ENCODE measurements at places on chromosomes 3 and 15.
A peak's percentile ranks its signal among the peaks of the same experiment; 100 is the strongest.

- DNase-seq, result no peak
Measured at GRCh38 chr3:51796854-51797253, 17.8 kb upstream of the IQCF6 start.

DNA sequence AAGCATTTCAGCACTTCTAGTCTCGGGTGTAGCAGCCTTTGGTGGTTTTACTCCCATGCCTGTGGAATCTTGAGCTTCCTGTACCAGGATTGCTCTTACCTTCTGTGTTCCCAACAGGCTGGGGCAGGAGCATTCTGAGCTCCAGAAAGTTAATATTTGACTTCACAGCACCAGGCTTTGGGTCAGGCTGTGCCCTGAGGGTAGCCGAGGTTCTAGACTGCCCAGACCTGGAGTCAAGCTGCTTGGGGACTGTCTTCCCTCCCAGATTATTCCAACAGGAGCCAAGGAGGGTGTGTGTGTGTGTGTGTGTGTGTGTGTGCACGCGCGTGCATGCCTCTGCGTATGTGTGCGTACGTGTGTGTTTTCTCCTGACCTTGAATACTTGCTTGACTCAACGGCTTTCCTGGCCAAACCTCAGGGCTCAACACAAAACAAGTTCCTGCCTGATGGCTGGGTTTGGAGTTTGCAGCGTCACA lies 94.8 kb downstream of the FLNB start:
- no peak for DNase-seq

- DNase-seq, result no peak
Measured at GRCh38 chr15:100602823-100603393, 519 bp downstream of the ASB7 start.

DNA sequence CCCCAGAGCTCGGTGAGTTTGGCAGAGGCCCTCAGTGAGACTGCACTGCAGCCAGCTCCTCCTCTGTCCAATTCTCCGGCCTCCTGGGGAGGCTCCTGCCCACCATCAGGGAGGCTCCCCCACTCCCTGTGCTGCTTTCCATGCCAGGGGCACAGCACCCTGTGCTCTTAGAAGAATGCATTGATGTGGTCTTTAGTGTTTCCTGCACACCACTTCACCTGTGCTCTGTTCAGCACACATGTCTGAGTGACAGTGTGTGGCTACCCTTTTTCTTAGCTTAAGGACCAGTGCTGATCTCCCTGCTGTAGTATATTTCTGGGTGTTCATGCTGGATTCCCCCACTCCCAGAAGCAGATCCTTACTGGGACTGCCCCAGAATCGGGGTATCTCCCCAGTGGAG lies 36.2 kb upstream of the PRR20G start:
- no peak for DNase-seq

DNA sequence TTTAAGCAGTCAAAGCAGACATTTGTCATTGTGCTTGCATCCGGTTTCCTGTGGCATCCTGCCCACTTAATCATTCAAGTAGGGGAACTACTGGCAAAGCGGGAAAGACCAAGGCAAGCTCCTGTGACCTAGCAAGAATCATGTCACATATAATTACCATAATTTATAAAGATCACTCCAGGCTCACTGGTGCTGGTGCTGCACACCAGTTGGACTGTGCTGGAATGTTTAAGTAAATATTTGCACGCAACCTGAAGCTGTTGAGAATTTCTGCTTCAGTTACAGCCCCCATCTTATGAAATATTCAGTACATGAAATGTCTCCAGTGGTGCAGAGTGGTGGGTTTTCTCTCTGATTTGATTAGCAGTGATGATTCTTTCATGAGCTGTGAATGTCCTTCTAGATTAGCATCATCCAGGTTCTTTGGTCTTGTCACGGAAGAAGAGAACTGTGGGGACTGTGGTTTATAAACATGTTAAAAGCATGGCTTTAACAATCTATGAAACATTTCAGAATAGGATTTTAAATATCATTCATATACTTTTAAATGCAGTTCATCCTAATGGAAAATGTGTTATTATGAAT lies 621.3 kb upstream of the EPHA6 start:
- no peak for DNase-seq

DNA sequence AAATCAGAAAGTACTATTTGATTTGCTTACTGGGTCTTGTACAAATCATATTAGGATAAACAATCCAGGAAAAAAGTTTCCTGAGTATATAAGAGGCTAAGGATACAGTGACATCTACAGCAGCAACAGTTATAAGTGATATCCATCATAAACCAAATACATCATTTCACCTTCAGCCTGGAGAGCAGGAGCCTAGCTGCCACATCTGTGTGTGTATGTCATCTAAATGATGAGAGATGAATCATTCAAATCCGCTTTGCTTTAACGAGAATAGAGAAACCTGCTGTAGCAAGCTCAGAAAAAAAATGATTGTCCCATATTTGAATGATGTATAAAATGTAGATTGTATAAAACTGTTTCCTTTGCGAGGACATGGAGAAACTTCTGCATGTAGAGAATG lies 841.4 kb downstream of the SI start:
- DNase-seq, result no peak

DNA sequence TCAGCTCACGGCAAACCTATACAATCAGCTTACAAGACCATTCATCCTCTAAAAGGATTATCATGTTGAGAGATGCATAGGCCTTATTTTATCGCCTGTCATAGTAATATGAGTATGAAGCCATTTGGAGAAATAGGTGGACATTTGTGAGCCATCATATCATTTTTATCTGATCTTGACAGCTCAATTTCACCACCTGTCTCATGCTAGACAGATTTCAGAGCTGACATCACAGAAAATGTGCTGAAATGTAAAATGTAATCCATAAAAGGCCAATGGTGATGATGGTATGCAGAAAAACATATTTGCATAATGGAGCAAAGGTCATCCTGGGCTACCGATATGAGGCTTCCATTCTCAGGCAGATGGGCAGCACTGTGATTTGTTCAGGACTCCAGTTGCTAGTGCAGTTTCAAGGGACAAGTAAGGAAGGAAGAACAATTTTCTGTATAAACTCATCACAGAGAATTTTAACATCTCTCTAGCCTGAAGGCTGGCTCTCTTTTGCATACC lies 221.5 kb downstream of the ULK4 start:
- DNase-seq, result no peak

- DNase-seq, result no peak
Measured at GRCh38 chr15:100642950-100643338, 40.6 kb downstream of the ASB7 start.

- no peak for DNase-seq
Measured at GRCh38 chr3:126887686-126888085, 95.2 kb upstream of the PLXNA1 start.

GRCh38 chr15:89155122-89155521 lies 66.3 kb downstream of the RLBP1 start:
- no peak for DNase-seq

GRCh38 chr15:30953731-30954378 lies 37.6 kb downstream of the MTMR10 start:
- no peak for DNase-seq

DNA sequence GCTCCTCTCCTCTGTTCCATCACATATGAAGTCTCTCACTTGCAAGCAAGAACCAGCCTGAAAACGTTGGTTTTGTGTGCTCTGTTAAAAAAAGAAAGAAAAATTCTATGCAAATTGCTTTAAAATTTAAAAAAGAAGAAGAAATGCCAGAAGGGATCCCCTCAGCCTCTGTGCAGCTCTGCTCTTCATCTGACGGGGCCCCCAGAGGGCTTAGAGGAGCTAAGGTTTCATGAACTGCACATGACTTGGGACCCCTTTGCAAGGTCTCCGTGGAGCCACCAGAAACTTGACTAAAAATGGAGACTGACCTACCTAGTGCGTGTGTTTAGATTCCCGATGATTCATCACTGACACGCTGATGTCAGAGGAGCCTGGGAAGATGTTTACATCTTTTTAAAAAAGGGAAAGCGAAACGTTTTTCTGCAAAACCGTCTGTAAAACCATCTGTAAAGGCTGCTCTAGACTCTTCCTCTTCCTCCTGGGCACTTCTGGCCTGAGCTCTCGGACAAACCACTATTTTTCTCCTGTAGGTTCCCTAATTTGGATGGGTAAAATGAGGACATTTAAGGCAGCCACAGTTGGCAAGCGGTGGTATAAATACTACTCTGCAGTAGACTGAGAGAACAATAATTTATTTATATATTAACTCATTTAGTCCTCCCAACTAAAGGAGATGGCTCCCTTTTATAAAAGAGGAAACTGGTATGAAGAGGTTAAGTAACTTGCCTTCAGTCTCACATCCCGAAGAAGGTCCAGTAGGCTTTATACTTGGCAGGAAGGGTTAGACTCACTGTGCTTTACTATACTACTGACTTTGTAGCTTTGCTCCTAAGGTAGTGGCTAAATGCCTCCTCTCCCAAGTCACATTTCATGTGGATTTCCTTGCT lies 67.2 kb upstream of the POLG start:
- DNase-seq, result no peak

DNA sequence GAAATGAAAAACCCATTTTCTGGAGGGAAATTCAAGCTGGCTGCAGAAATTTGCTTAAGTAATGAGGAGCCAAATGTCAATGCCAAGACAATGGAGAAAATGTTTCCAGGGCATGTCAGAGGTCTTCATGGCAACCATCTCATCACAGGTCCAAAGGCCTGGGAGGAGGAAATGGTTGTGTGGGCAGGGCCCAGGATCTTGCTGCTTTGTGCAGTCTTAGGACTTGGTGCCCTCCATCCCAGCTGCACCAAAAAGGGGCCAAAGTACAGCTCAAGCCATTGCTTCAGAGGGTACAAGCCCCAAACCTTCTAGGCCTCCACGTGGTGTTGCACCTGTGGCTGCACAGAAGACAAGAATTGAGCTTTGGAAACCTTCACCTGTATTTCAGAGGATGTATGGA lies 59.3 kb downstream of the POMGNT2 start:
- no peak for DNase-seq

DNA sequence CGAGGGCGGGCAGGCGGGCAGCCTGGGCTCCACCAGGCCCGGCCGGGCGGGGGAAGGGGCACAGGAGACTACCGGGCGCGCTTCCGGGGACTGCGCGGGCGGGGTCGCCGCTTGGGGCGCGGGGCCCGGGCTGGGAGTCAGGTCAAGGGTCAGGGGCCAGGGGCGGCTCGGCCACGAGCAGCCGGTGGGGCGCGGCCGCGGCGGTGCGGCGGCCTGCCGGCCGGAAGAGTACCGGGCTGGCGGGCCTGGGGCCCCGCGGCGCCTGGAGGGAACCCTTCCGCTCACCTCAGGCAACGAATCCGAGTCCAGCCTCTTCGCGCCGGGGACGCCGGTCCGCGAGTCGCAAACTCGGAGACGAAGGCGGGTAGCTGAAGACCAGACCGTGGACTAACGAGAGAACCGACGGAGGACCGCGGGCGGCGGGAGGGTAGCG lies 225 bp downstream of the RHOA start:
- DNase-seq, result peak; percentile 54

DNA sequence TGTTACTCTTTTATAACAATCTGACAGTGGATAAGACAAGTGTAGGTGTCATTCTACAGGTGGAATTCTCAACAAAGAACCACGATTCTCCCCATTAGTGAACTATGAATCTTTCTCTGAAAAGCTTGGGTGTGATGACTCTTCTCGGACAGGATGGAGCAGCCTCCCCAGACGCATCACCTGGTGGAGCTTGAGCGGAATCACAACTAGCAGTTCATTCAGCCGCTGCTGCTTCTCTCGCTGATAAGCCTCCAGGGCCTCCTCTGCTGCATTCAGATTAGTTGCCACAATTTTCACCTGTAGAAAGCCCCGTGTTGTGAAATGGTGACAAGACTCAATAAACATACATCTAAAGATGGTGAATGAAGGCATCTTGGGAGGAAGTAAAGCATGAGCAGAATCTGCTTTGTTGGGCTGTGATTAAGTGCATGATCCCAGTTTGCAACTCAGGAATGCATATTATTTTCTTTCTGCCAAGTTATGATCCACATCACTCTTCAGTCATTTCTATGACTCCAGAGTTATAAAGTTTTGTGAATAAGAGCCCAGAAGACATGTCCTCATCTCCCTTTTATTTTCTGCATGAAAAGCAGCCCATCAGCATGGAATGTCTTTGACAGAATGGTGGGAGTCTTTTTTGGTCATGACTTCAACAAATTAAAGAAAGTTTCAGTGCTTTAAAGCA lies 93.6 kb downstream of the BOC start:
- no peak for DNase-seq

Measured in dorsolateral prefrontal cortex (tissue), 122 donors.